Liver (tissue), 10 donors: ENCODE measurements at places on chromosomes 11 and 22. TPM values are rescaled to one million over a fixed set of nuclear protein-coding genes. Genes with fewer than 3 reads are reported as not detected.

- no peaks in the 10 kb centered on the region for H3K4me1 ChIP-seq
- H3K27ac ChIP-seq: no peak overlapping the region
- H3K36me3 ChIP-seq: peaks cover 12% of the 10 kb centered on the region
- no peaks in the 10 kb centered on the region for H3K27me3 ChIP-seq
Observed at GRCh38 chr11:67494371-67495233, 10.6 kb downstream of the PITPNM1 start.

Gene TSGA10IP
- 0.02 TPM for polyA plus RNA-seq

Gene LIF
- polyA plus RNA-seq: not detected

GRCh38 chr11:19651653-19652052, 61.0 kb upstream of the NAV2 start:
- no peaks in the 10 kb centered on the region for H3K4me1 ChIP-seq
- H3K4me3 ChIP-seq: no peak overlapping the region
- H3K36me3 ChIP-seq: no peaks in the 10 kb centered on the region
- H3K27ac ChIP-seq: no peak overlapping the region

Gene B4GALNT4
- not detected for polyA plus RNA-seq

GRCh38 chr11:118916842-118917388, 8.8 kb downstream of the BCL9L start:
- H3K27ac ChIP-seq: peak overlapping the region; percentile 94
- no peak for DNase-seq
- no peak overlapping the region for H3K4me3 ChIP-seq
- no peaks in the 10 kb centered on the region for H3K27me3 ChIP-seq
- H3K4me1 ChIP-seq: peaks cover 96% of the 10 kb centered on the region

GRCh38 chr11:78200553-78200952, 11.8 kb downstream of the USP35 start:
- H3K27me3 ChIP-seq: no peaks in the 10 kb centered on the region
- no peak overlapping the region for H3K27ac ChIP-seq
- H3K36me3 ChIP-seq: peaks cover 5% of the 10 kb centered on the region

GRCh38 chr11:62715150-62716130, 8.0 kb downstream of the GNG3 start:
- peaks cover 56% of the 10 kb centered on the region for H3K36me3 ChIP-seq
- peaks cover 32% of the 10 kb centered on the region for H3K4me1 ChIP-seq
- H3K27me3 ChIP-seq: no peaks in the 10 kb centered on the region
- no peak for DNase-seq

GRCh38 chr11:96147186-96147585, 195.8 kb downstream of the MAML2 start:
- no peaks in the 10 kb centered on the region for H3K27me3 ChIP-seq
- no peaks in the 10 kb centered on the region for H3K4me1 ChIP-seq
- no peak overlapping the region for H3K27ac ChIP-seq
- H3K4me3 ChIP-seq: no peak overlapping the region

Gene SYT13
- polyA plus RNA-seq: 0.16 TPM

DNA sequence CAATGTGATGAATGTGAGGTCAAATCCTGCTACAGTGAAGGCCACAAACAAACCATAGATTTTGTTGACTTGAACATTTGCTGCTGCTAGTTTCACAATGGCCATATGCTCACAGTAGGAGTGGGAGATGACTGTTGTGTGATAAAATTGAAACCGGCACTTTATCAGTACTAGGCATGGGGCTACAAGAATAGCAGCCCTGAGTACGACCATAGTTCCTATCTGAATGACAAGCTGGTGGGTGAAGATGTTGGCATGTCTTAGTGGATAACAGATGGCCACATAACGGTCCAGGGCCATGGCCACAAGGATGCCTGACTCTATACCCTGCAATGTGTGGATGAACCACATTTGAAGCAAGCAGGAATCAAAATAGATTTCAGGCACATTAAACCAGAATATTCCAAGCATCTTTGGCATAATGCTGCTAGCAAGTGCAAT, 2.8 kb downstream of the OR52A1 start:
- DNase-seq: no peak
- H3K27me3 ChIP-seq: no peaks in the 10 kb centered on the region
- H3K4me3 ChIP-seq: no peak overlapping the region
- H3K36me3 ChIP-seq: no peaks in the 10 kb centered on the region

GRCh38 chr11:92198268-92198667, 26.4 kb upstream of the FAT3 start:
- no peaks in the 10 kb centered on the region for H3K36me3 ChIP-seq
- DNase-seq: no peak
- H3K27me3 ChIP-seq: no peaks in the 10 kb centered on the region
- no peak overlapping the region for H3K27ac ChIP-seq
- H3K4me1 ChIP-seq: no peaks in the 10 kb centered on the region

DNA sequence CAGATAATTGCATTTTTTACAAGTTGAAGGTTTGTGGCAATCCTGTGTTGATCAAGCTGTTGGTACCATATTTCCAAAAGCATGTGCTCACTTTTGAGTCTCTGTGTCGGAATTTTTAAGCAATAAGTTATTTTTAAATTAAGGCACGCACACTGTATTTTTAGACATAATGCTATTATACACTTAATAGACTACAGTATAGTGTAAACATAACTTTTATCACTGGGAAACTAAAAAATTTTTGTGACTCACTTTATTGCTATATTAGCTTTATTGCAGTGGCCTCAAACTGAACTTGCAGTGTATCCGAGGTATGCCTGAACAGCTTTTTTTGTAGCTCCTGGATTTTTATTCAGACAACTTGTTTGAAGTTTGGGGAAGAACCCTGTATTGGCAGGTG, 31.3 kb upstream of the RRM1 start:
- no peaks in the 10 kb centered on the region for H3K27me3 ChIP-seq
- H3K36me3 ChIP-seq: peaks cover 11% of the 10 kb centered on the region
- no peak overlapping the region for H3K27ac ChIP-seq
- H3K4me3 ChIP-seq: no peak overlapping the region

GRCh38 chr11:114079511-114080065, 20.1 kb downstream of the ZBTB16 start:
- no peak overlapping the region for H3K4me3 ChIP-seq
- peaks cover 78% of the 10 kb centered on the region for H3K4me1 ChIP-seq
- peaks cover 8% of the 10 kb centered on the region for H3K36me3 ChIP-seq
- no peak for DNase-seq

- H3K36me3 ChIP-seq: no peaks in the 10 kb centered on the region
- H3K4me1 ChIP-seq: no peaks in the 10 kb centered on the region
Observed at GRCh38 chr11:12174128-12174476, 63.7 kb downstream of the MICAL2 start.

DNA sequence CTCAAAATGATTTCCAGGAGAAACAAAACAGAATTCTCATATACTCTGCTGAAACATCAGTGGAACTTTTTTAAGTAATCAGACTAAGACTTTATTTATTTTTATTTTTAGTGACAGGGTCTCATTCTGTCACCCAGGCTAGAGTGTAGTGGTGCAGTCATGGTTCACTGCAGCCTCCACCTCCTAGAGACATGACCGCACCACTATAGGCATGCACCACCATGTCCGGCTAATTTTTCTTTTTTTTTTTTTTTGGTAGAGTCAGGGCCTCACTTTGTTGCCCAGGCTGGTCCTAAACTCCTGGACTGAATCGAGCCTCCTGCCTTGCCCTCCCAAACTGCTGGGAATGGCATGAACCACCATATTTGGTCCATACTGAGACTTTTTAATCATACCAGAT, 42.9 kb downstream of the PRDM10 start:
- H3K36me3 ChIP-seq: peaks cover 6% of the 10 kb centered on the region
- H3K4me3 ChIP-seq: no peak overlapping the region
- no peak for DNase-seq
- H3K27me3 ChIP-seq: no peaks in the 10 kb centered on the region
- no peaks in the 10 kb centered on the region for H3K4me1 ChIP-seq

GRCh38 chr11:71080239-71081097, 171.9 kb downstream of the SHANK2 start:
- no peaks in the 10 kb centered on the region for H3K27me3 ChIP-seq
- H3K36me3 ChIP-seq: no peaks in the 10 kb centered on the region
- H3K4me3 ChIP-seq: no peak overlapping the region

DNA sequence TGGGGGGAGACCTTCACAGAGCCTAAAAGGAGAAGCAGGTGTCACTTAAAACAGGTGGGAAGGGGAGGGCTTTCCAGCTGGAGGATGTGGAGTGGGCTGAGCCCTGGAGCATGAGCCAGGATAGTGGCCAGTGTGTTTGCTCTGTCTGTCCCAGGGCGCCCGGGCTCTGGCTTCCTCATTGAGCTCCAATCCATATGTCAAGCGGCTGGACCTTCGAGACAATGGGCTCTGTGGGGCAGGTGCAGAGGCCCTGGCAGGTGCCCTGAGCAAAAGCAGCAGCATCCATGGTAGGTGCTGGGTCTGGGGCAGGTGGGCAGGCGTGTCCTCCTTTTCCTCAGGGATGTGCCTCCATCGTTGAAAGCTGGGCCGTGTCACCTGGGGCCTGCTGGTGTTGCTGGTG, 2.0 kb downstream of the LRRC74B start:
- no peak overlapping the region for H3K4me3 ChIP-seq
- H3K27me3 ChIP-seq: no peaks in the 10 kb centered on the region
- no peaks in the 10 kb centered on the region for H3K36me3 ChIP-seq
- peaks cover 3% of the 10 kb centered on the region for H3K4me1 ChIP-seq

DNA sequence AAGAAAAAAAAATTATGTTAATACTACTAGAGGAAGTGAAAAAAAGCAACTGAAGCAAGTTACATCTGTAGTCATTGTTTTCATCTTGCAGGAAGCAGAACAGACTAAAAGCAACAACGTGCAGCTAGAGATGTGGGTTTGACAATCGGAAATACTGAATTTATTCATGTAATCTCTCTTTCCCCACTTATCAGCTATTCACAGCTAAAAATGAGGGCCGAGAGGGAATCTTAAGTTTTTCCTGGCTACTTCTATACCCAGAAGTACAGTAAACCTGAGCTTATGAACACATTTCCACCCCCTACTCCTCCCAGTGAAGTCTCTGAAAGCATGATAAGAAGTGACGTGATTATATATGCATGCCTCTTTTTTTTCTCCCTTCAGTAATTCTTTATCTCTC, 116.5 kb downstream of the SPON1 start:
- H3K4me3 ChIP-seq: no peak overlapping the region
- no peaks in the 10 kb centered on the region for H3K4me1 ChIP-seq
- no peaks in the 10 kb centered on the region for H3K36me3 ChIP-seq
- no peaks in the 10 kb centered on the region for H3K27me3 ChIP-seq

Gene RASSF7
- 38.3 TPM for polyA plus RNA-seq

- no peaks in the 10 kb centered on the region for H3K36me3 ChIP-seq
- no peak overlapping the region for H3K4me3 ChIP-seq
- no peak for DNase-seq
- no peak overlapping the region for H3K27ac ChIP-seq
- H3K4me1 ChIP-seq: no peaks in the 10 kb centered on the region
Observed at GRCh38 chr11:12981676-12982522, 27.2 kb upstream of the RASSF10 start.

GRCh38 chr11:65919573-65920371, 546 bp downstream of the DRAP1 start:
- H3K36me3 ChIP-seq: no peaks in the 10 kb centered on the region
- H3K27me3 ChIP-seq: no peaks in the 10 kb centered on the region
- peak overlapping the region; percentile 67 for H3K27ac ChIP-seq
- peaks cover 28% of the 10 kb centered on the region for H3K4me1 ChIP-seq
- DNase-seq: no peak

Gene ZP1
- not detected for polyA plus RNA-seq

GRCh38 chr11:75918331-75918730, 103.3 kb downstream of the UVRAG start:
- H3K36me3 ChIP-seq: no peaks in the 10 kb centered on the region
- no peak for DNase-seq
- no peak overlapping the region for H3K4me3 ChIP-seq
- H3K4me1 ChIP-seq: no peaks in the 10 kb centered on the region

- no peak overlapping the region for H3K4me3 ChIP-seq
- no peak overlapping the region for H3K27ac ChIP-seq
- no peak for DNase-seq
- no peaks in the 10 kb centered on the region for H3K27me3 ChIP-seq
- H3K36me3 ChIP-seq: no peaks in the 10 kb centered on the region
Observed at GRCh38 chr11:119952441-119952840, 185.5 kb downstream of the TRIM29 start.

DNA sequence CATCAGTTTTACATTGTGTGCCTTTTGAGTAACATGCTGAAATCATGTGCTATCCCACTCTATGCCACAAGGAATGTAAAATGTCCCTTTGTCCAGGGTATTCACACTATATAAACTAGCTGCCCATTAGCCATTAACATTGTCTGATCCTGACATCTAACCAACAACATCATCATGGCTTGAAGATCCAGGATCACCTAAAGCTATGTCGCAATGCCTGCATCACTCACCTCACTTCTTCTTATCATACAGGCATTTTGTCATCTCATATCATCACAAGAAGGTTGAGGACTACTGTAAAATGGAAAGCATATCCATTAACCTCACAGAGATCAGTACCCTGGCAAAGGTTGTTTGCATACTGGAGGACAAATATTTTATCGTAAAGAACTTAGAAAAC, 742.3 kb downstream of the DLG2 start:
- no peaks in the 10 kb centered on the region for H3K27me3 ChIP-seq
- H3K36me3 ChIP-seq: no peaks in the 10 kb centered on the region
- no peaks in the 10 kb centered on the region for H3K4me1 ChIP-seq
- no peak overlapping the region for H3K27ac ChIP-seq
- no peak for DNase-seq
- no peak overlapping the region for H3K4me3 ChIP-seq

DNA sequence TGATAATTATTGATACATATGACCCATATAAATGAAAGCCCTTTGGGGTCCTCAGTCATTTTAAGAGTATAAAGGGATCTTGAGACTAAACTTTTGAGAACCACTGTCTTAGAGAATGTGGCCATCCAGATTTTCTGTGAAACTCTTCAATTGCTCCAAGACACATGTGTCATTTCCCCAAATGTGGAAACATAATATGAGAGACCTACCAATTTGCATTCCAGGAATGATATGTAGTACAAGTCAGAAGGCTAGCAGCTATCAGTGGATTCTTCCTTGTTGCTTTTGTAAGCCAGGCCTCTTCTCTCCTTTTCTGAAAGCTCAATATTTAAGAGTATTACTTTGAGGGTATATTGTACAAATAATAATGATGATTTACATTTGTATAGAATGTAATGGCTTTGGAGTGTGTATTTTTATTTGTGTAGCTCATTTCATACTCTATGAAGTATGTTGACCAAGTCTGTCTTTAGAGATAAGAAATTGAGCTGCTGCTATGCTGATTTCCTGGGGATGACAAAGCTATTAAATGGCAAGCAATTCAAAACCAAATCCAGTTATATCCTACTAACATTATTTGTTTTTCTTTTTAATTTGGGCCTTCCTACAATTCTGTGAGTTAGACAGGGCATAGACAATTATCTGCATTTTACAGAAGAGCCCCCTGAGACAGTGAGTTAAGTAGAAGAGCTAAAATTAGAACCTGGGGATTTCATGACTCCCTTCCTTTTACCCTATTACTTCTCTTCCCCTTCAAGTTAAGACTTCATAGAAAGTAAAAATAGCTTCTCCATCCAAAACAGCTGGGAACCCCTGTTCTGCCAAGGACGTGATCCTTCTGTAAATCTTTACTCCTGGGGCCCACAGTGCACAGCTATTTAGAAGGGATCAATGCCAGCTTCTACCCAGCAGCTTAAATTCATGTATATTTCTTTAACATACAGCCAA, 131.9 kb downstream of the WNT11 start:
- no peaks in the 10 kb centered on the region for H3K4me1 ChIP-seq
- DNase-seq: no peak
- H3K4me3 ChIP-seq: no peak overlapping the region
- no peaks in the 10 kb centered on the region for H3K27me3 ChIP-seq
- H3K27ac ChIP-seq: no peak overlapping the region

- peaks cover 70% of the 10 kb centered on the region for H3K36me3 ChIP-seq
- H3K4me3 ChIP-seq: no peak overlapping the region
- no peaks in the 10 kb centered on the region for H3K27me3 ChIP-seq
- H3K4me1 ChIP-seq: peaks cover 6% of the 10 kb centered on the region
- H3K27ac ChIP-seq: no peak overlapping the region
- no peak for DNase-seq
Observed at GRCh38 chr11:64196626-64197025, 9.9 kb upstream of the FERMT3 start.
